ENCODE measurements at places on chromosomes 4 and X.

GRCh38 chr4:2359591-2360395 is 58.7 kb downstream of the ZFYVE28 start:
- no peak for DNase-seq

GRCh38 chr4:176013476-176014247 is 52.0 kb upstream of the WDR17 start:
- DNase-seq: no peak

DNA sequence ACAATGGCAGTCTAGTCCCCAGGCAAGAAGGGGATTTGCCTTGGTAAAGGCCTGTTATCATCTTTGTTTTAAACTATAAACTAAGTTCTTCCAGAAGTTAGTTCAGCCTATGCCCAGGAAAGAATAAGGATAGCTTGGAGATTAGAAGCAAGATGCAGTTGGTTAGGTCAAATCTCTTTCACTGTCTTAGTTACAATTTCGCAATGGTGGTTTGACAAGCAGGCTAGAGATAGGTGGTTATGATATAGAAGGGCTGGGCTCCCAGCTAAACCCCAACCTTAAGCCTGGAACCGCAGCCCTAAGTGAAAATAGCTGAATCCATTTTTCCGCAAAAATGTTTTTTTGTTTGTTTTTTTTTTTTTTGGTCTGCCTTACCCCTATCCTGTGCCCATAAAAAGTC is 41.8 kb upstream of the NEIL3 start:
- DNase-seq: no peak

GRCh38 chr4:114041117-114041475 is 61.6 kb upstream of the ARSJ start:
- DNase-seq: no peak

GRCh38 chrX:138150709-138151108 is 560.8 kb downstream of the FGF13 start:
- DNase-seq: no peak

DNA sequence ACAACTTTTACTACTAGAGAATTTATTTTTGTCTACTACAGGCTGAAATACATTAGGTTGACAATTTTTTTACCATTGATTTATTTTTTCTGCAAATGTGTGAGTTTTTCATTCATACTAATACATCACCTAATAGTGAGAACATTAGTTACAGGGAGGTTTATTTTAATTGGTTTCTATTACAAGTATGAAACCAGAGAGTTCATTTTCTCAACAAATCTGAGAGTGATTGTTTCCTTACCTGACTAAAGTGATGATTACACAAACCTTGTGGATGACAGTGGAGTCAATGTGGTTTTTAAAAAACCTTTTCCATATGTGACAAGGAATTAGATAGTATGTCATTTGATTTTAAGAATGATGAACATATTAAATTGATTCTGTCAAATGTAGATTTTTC is 227.4 kb downstream of the PALLD start:
- no peak for DNase-seq

DNA sequence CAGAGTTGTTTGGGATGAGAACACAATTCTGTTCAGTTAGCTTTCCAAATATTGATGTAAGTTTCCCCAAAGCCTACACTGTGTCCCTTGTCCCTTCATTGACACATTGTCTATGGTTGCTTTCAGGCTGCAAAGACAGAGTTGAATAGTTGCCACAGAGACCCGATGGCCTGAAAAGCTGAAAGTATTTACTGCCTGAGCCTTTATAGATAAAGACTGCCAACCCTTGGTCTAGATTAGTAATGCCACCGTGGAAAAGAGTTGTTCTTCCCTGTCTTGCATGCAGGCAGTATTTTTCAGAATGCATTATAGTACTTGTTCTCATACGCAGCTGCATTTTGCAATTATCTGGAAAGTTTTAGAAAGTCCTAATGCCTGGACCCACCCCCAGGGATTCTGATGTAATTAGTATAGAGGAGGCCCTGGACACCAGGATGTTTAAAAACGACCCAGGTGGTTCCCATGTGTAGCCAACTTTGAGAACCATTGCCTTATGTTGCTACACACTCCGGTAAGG is 180.8 kb downstream of the FRMPD4 start:
- no peak for DNase-seq

GRCh38 chr4:56755901-56756300 is 65.6 kb downstream of the SPINK2 start:
- no peak for DNase-seq

DNA sequence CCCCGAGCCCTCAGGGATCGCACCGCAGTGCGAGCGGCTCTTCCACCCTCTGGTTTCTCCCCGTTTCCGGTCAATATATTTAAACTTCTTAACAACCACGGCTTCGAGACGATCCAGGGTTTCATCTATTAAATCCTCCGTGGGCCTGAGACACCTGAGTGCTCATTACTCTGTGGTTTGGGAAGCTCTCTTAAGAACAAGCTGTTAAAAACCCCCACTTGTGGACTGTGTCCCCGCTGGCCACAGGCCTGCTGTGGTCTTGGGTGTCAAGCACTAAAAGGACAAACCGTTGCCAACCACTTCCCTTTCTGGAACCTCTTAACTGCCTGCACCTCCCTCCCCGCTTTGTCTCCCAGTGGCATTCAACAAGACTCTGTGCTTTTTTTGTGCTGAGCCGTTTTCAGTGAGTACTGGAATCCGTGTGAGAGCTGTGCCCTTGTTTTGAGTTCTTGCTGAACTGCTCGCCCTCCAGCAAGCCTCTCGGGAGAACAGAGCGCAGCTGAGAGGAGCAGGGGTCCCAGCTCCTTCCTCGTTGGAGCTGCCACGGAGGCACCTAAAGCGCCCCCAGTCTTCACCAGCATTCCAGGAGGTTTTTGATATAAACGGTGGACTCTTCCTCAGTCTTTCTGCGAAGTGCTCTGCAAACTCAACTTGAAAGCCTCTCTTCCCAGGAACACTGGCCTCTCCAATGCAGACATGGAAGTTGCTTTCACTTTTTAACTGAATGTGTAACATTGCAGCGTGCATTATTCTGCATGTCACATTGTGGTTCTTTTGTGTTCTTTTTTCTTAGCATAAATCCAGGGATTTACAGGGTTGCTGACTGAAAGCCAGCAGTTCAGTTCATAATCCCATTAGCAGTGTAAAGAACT is 691 bp upstream of the IGFBP7 start:
- DNase-seq: no peak

DNA sequence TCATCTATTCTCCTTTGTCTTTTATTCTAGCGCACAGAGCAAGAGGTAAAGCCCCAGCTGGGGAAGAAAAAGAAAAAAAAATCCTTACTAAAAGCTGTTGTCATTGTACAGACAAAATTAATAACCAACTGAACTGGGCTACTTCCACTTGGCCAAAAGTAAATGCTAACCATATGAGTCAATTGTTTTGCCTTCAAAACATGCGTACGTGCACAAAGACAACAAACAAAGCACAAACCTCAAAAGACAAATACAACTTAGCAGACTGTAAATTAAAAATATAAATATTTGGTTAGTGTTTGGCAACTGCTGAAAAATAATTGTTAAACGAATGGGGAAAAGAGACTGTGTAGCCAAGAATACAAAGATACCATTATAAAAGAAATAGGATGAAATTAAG is 5.9 kb downstream of the EDA2R start:
- no peak for DNase-seq

- no peak for DNase-seq
These were observed 168.9 kb downstream of the ZNF674 start for GRCh38 chrX:46376246-46376885.

DNA sequence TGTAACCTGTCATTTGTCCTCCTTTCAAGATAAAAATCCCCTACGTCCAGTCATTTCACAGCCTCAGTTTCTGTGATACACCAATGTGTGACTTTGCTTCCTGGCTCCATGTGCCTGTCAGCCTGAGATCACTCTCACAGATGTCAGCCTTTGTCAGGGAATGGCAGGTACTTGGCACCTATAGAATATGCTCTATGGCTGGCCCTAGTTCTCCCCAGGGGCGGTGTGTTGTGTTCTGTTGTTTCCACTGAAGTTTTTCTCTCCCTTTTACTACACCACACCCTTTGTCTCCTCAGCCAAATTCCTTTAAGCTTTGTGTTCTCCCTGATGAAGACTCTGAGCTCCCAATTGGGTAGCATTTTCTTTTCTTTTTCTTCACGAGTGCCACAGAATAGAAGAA is 81.7 kb downstream of the ALPK1 start:
- no peak for DNase-seq

- DNase-seq: no peak
These were observed 94.4 kb downstream of the BLTP1 start for GRCh38 chr4:122246551-122246950.

- DNase-seq: no peak
These were observed 94.1 kb upstream of the WDR17 start for GRCh38 chr4:175971388-175972179.

DNA sequence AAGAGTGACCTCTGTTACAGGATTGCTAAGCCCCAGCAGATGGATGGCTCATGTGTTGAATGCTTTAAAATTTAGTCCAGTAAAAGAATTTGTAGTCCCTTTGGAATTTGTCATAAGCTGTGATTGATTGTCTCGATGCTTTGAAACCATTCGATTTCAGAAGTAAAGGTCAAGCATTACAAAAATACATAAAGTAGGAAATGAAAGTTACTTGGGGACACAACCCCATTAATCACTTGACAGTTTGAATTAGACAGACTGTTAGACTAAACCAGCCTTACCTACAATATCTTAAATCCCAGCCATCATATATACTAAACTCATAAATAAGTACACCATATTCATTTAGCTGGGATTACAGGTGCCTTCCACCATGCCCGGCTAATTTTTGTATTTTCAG is 6.6 kb downstream of the REST start:
- no peak for DNase-seq

DNA sequence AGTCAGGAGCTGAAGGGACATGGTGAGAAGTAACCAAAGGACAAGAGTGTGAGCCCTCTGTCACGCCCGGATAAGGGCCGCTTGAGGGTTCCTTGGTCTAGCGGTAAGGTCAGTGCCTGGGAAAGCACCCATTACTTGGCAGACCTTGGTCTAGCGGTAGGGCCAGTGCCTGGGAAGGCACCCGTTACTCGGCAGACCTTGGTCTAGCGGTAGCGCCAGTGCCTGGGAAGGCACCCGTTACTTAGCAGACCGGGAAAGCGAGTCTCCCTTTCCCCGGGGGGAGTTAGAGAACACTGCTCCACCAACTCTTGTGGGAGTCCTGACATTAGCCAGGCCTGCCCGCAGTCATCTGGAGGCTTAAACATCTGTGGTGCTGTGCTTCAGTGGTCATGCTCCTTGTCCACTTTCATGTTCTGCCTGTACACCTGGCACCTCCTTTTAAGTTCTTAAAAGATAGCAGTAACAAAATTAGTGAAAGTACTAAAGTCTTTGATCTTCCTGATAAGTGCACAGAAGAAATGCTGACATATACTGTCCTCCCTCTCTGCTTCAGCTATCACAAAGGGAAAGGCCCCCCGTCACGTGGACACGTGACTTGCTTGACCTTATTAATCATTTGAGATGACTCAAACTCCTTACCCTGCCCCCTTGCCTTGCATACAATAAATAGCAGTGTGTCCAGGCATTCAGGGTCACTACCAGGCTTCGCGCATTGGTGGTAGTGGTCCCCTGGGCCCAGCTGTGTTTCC is 9.3 kb upstream of the SEC24B start:
- DNase-seq: no peak

DNA sequence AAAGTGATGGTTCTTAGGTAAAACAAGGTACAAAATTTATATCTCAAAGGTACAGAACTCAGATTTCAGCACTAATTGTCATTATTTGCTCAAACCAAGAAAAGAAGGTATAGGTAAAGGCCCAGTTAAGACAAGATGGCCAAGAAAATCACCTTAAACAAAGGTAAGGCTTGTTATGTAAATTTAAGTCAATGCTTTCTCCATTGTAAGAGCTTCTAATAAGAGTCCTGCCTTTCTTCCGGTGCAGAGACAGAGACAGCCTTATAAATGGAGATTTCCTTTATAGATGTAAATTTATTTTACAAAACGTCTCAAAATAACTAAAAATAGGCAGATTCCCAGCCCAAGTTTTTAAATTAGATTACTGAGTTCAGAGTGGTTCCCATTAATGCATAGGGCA is 89.9 kb downstream of the EDA start:
- DNase-seq: no peak

DNA sequence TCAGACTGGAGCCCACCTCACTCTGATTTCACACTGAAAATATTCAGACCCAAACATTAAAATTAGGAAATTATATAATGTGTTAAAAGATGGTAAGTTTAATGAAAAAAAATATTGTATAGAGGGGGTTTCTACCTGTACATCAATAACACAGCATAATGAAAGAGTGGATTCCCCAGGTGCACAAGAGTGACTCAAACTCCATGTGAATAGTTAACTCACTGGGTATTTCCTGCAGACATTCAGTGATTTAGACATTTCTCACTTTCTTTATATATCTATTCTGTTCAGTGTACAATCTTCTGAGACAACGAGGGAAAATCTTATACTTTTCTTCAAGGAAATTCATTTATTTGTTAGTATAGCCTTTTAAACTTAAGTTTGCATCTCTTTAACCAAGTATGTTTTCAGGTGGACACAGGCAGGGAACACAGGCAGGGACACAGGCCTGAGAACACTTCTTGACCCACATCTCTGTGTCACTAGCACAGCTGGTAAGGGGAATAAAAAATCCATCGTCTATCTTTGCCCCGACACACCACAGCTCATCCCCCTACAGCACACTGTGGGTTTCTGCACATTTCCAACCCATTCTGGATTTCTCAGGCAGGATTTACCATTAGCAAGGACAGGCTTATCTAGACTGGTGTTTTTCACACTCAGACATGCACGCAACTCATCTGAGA is 525.5 kb upstream of the BOD1L1 start:
- DNase-seq: no peak

GRCh38 chr4:27616166-27616565 is 755.5 kb downstream of the STIM2 start:
- no peak for DNase-seq

DNA sequence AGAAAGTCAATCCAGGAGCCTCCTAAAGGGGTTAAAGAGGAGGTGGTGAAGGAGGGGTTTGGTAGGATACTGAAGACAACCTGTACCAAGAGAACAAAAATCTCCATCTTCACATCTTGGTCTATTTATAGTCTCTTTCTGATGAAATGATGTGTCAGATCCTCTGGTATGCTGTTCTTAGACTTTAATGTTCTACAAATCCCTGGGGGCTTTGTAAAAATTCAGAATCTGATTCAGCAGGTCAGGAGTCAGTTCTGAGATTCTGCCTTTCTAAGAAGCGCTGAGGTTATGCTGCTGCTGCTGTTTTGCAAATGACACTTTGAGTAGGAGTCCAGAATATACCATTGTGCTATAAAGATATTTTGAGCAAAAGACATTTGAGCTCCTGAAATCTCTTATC is 172.9 kb upstream of the GLRA2 start:
- DNase-seq: no peak

- no peak for DNase-seq
These were observed 105.1 kb upstream of the GRID2 start for GRCh38 chr4:92198711-92199110.

GRCh38 chrX:112058255-112058654 is 24.3 kb downstream of the TRPC5 start:
- DNase-seq: no peak
